Inflammatory macrophage treated with lipopolysaccharide for 1 hour (primary cell): ENCODE measurements at places on chromosomes 13 and 19.

GRCh38 chr13:23612731-23613130, 42.5 kb downstream of the TNFRSF19 start:
- DNase-seq = no peak

- peak; percentile 91 for DNase-seq
Observed at GRCh38 chr19:51772977-51773376, 12.0 kb downstream of the FPR2 start.

- DNase-seq = no peak
Observed at GRCh38 chr19:56258272-56258671, 14.3 kb upstream of the EDDM13 start.

DNA sequence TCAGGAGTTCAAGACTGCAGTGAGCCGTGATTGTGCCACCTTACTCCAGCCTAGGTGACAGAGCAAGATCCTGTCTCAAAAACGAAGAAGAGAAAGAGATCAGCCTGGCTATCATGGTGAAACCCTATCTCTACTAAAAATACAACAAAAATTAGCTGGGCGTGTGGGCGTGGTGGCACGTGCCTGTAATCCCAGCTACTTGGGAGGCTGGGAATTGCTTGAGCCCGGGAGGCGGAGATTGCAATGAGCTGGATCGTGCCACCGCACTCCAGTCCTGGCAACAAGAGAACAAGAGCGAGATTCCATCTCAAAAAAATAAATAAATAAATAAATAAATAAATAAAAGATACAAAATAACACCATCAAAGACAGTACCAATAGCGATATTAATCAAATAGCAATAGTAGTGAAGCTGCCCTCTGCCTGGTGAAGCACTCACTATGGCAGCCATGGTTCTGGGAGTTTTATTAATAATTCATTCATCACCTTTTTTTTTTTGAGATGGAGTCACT, 53.9 kb downstream of the NFIC start:
- DNase-seq = no peak

GRCh38 chr19:10442698-10443097, 22.4 kb downstream of the PDE4A start:
- no peak for DNase-seq

- no peak for DNase-seq
Observed at GRCh38 chr19:55712804-55713631, 25.2 kb downstream of the NLRP9 start.

- DNase-seq = no peak
Observed at GRCh38 chr19:56547535-56547934, 8.8 kb downstream of the ZFP28 start.

- no peak for DNase-seq
Observed at GRCh38 chr13:44930963-44931623, 58.2 kb downstream of the NUFIP1 start.

DNA sequence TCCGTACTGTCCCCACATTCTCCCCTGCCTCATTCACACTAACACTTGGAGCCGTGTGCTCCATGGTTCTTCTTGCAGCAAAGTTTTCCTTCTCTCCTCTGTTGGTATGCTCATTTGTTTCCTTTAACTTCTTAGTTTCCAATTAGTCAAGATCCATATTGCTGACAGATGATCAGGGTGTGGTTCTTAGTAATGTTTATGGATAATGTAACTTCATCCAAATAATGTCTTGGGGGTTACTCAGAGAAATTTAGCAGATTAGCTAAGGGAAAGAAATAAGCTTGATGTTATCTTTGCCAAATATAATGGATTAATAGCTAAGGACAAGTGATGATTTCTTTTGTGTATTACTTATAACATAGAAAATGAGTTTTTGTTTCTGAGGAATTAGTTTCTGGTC, 174.4 kb downstream of the NUFIP1 start:
- no peak for DNase-seq

GRCh38 chr13:98096059-98096458, 46.8 kb upstream of the FARP1 start:
- DNase-seq = no peak

DNA sequence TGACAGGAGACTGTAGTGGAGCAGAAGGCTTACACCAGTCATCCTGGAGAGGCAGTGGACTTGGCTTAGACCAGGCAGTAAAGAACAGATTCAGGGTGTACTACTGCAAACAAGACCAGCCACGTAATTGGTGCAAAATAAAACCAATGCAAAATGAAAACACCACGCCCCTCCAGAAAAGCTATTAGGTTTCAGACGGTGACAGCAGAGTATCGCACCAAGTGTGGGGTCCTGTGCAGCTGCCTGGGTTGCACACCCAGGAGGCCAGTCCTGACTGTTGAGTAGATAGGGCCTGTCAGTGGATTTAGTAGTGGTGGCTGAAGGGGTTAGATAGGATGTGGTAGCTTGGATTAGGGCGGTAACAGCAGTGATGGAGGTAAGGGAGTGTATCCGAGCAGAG, 5.4 kb upstream of the PRKACA start:
- no peak for DNase-seq

GRCh38 chr19:49921871-49922795, 6.9 kb upstream of the ATF5 start:
- DNase-seq = peak; percentile 18

- DNase-seq = no peak
Observed at GRCh38 chr13:88063741-88064140, 392.6 kb downstream of the SLITRK5 start.

DNA sequence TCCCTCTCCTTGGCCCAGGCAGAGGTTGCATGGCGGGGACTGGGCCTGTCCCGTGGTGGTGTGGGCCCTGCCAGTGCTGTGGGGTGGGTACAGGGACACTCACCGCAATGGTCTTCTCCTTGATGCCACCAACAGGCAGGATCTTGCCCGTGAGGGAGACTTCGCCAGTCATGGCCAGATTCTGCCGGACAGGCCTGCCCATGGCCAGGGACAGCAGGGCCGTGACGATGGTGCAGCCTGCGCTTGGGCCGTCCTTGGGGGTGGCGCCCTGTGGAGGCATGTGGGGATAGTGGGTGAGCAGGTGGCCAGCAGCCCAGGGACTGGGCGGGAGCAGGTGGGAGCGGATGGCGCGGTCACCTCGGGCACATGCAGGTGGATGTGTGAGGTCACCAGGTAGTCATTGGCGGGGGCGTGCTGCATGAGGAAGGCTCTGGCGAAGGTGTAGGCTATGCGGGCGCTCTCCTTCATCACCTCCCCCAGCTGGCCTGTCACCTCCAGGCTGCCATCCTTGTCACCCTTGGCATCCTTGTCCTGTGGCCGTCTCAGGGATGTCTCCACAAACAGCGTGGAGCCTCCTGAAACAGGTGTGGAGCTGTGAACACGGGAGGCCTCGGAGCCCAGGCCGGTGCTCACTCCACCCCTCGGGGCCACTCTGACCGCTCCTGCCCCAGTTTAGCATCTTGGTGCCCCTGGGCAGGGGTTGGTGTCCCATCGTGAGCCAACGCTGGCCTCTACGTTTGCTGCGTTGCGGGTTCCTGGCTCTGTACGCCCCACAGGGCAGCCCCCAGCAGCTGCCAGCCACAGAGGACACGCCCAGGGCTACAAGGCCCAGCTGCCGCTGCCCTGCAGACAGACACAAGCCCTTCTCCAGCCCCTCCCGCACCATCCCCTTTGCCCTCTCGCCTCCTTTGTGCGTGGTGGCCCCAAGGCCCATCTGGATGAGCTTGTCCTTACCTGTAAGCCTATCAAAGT, 3.4 kb downstream of the RPL36 start:
- DNase-seq = no peak

- DNase-seq = no peak
Observed at GRCh38 chr19:40594255-40594654, 6.9 kb upstream of the LTBP4 start.

GRCh38 chr19:45439190-45439568, 15.5 kb upstream of the ERCC1 start:
- DNase-seq = peak; percentile 65

GRCh38 chr13:55967055-55967454, 1173.7 kb upstream of the PRR20A start:
- no peak for DNase-seq

DNA sequence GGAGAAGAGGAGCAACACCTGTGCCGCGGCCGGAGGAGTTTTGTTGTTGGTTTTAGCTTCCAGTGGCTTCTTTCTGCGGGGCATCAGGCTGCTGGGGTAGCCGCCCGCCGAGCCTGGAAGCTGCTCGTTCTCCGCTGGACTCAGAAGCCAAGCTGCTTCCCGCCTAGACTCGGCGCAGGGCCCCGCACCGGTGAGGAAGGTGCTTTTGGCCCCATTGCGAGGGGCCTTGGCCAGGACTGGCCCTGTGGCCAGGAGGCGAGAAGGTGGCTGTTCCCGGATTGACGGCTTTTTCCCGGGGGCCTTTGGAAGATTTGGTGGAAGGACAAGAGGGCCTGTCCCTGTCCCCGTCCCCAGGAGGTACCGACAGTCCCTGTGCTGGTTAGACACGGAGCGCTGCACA, 28.8 kb downstream of the CERS1 start:
- DNase-seq = no peak
